Iris pigment epithelial cell (primary cell): ENCODE measurements at places on chromosomes 6 and 20.

DNA sequence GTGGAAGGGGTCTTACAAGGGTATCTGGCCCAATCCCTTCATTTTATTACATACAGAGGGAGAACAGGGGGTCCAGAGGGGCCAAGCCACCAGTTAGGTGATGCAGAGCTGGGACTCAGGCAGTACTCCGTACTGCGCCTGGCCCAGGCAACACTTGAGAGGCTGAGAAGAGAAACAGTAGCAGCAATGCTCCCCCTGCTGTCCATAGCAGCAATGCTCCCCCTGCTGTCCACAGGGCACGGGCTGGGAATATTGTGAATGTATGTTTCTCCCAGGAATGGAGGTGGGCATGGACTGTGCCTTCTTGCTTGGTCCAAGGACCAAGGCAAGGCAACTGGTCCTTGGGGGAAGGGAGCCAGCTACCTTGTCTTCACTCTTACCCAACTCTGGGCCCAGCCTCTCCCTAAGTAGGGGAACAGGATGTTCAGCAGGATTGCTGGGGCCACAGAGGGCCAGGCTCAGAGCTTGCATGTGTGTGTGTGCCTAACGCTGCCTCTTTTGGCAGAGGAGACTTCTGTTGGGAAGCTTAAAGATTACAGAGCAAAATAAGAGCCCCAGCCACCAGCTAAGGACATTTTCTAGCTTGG, 14.8 kb upstream of the FAM83C start:
- peak; percentile 84 for DNase-seq

DNA sequence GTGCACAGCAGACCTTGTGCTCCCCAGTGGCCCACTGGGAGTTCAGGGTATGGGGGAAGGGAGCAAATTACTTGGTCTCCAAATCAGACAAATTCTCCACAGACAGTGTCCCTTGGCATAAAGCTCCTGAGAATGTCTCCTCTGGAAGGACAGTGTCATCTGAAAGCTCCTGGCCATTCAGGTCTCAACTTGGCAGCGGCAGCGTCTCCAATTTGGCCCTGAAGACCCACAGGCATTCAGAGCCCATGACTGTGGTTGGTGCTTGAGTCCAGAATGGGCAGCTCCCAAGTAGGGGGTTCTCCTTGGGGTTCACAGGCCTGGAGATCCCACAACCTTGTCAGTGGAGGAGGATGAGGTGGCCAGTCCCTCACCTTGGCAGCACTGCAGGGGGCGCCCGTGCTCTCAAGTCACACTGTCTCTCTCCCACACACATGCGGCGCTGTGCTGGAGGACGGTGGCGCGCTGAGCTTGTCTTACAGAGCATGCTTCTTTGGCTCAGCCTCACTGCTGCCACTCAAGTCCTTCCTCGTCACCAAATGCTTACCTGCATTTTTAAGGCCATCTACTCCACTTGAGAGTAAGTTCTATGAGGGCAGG, 20.7 kb downstream of the DYNLRB1 start:
- DNase-seq: peak; percentile 28

DNA sequence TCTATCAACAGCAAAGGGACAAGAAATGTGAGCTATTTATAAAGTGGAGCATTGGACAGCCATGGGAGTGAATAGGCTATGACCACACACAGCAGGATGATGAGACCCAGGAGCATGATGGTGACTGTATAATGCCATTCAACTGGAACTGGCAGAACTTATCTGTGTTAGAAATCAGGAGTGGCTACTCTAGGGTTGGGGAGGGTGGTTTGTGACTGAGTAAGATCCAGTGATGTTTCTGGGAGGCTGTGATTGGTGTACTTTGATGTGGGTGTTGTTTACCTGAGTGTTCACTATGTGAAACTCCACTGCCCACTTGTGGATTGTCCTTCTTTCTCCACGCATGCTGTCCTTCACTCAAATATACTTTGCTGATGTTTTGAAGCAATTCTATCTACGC, 11.5 kb upstream of the HLA-B start:
- no peak for DNase-seq

- DNase-seq: no peak
These were observed 106.8 kb upstream of the RIPOR2 start for GRCh38 chr6:25042536-25042935.
